Astrocyte of the cerebellum (primary cell): ENCODE measurements at places on chromosomes 2 and 18.

- DNase-seq: no peak
These were observed 33.9 kb downstream of the KIF3C start for GRCh38 chr2:25948437-25948836.

DNA sequence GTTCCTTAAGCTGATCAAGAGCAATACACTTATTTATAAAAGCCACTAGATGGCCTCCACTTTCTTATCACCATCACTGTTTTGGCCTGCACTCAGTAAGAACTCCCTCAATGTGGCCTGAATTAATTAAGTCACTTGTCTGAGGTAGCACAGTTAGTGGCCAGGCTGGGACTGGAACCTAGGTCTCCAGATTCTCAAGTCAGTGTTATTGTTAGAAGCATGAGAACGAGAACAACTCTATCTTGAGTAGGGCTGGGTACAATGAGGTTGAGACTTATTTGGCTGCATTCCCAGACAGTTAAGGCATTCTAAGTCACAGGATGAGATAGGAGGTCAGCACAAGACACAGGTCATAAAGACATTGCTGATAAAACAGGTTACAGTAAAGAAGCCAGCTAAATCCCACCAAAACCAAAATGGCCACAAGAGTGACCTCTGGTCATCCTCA, 115.8 kb downstream of the SS18 start:
- DNase-seq: no peak

DNA sequence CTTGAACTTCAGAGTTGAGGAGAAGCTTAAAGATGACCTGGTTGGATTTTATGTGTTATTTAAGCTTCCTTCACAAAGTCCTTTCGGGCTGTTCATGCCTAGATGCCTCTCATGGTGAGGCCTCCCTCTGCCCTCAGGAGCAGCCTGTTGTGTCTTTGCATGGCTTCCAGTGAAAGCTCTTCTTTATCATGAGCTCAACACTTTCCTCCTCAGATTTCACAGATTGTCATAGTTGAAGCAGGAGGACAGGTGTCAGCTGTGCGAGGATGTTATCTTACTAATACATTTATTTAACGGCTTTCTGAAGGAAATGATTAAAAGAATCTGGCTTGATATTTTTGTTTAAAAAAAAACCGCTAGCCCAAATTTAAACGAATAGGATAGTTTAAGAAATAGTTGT, 48.8 kb upstream of the ITSN2 start:
- DNase-seq: no peak

DNA sequence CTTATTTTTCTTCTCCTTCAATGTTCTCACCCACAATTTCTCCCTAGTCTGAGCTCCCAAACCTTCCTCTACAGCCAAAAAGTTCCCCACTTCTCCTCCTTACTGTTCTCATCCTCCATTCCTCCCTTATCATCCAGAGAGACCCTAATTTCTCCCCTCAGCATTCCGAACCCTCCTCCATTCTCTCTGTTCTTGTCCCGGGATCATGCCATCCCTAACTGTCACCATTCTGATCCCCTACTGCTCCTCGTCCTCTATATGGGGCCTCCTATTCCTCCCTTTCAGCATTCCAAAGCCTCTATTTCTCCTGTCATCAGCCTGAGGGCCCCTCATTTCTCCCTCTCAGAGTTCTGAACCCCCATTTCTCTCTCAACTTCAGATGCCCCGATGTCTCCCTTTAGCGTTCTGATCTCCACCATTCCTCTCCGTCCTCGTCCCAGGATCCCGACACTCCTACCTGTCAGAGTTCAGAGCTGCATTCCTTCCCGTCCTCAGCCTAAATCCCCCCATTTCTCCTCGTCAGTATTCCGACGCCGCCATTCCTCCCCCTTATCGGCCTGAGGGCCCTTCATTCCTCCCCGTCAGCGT, 522 bp downstream of the MBD1 start:
- DNase-seq: no peak

DNA sequence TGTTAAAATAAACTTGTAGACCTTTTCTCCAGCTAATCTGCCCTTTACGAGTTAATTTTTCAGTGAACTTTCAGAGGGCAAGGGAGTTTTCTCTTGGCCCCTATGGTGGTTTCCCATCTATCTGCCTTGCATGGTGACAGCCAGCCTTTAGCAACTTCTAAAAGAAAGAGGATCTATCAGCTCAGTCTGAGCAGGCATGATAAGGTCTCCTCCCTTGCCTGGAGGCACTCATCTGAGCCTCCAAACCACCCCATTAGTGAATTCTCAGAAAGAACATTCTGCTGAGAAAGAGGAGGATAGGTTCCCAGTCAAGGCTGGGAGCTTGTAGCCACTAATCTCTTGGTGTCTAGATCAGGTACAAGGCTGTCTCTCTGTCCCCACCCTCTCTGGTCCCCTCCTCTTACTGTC, 10.7 kb upstream of the GYPC start:
- no peak for DNase-seq

DNA sequence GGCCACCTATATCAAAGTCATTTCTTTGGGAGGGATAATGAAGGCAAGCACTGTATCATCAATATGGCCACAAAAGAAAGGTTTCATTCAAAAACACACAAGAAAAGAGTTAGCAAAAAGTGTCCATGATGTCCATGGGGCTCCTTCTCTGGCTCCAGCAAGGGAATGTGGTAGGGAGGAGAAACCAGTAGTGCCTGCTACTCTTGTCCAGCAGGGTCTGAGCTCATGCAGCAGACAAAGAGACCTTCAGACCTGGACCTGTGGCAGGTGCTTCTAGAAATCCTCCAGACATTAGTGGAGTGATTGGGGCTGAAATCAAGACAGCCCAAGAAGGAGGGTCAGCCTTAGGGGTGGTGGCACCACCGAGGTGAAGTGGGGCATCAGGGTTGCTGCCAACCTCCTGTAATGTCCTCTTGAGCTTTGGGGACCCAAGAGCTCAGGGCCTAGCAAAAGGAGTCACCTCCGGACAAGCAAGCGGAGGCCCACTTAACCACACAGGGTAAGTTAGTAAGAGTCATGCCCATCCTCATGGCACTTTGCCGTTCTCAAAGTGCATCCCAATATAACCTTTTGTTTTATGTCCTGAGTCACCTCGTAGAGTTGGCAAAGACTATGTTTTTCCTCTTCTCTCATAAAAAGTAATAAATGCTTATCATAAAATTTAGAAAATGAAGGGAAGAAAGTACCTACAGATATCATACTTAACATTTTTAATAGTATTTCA, 112.6 kb upstream of the YPEL5 start:
- no peak for DNase-seq

DNA sequence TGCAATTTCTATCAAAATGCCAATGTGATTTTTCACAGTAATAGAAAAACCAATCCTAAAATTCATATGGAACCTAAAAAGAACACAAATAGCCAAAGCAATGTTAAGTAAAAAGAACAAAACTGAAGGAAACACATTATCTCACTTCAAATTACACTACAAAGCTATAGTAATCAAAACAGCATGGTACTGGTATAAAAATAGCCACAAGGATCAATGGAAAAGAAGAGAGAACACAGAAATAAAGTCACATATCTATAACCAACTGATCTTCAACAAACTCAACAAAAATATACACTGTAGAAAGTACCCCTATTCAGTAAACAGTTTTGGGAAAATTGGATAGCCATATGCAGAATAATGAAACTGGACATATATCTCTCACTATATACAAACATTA, 252.2 kb upstream of the CYP26B1 start:
- DNase-seq: no peak

- DNase-seq: no peak
These were observed 4.5 kb upstream of the RND3 start for GRCh38 chr2:150491943-150492342.

DNA sequence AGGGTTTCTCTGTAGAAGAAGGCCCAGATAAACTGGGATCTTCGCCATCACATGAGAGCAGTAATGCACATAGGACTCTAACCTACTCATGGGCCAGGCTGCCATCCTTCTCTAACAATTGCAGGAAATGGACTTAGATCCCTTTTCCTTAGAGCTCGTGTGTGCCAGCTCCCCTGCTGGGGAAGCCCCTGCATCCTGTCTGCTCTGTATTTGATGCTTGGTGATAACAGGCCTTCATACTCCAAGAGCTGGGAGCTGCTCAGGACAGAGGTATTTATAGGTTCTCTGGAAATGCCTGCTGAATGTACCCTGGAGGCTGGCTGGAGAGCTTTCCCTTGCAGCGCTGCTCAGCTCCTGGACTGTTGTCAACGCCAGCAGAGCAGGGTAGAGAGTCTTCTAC, 249.6 kb downstream of the MTX2 start:
- DNase-seq: no peak

- DNase-seq: no peak
These were observed 140.0 kb upstream of the GPC1 start for GRCh38 chr2:240295256-240296103.
